ENCODE measurements at places on chromosomes 6 and 20. TPM values are rescaled to one million over a fixed set of nuclear protein-coding genes. Genes with fewer than 3 reads are reported as not detected.

OARD1 gene
- 13.9 TPM for total RNA-seq

ZNF184 gene
- total RNA-seq: 3.5 TPM

CLDN20 gene
- total RNA-seq: not detected

PHACTR1 gene
- 16.0 TPM for total RNA-seq

ECT2L gene
- 0.62 TPM for total RNA-seq

ACTL10 gene
- 0.81 TPM for total RNA-seq

FERMT1 gene
- 1.5 TPM for total RNA-seq

TNNC2 gene
- 0.32 TPM for total RNA-seq

ADGRF5 gene
- total RNA-seq: 37.4 TPM

SAMD5 gene
- 1.6 TPM for total RNA-seq

APOM gene
- 1.7 TPM for total RNA-seq

RCAN2 gene
- total RNA-seq: 152 TPM

DNA sequence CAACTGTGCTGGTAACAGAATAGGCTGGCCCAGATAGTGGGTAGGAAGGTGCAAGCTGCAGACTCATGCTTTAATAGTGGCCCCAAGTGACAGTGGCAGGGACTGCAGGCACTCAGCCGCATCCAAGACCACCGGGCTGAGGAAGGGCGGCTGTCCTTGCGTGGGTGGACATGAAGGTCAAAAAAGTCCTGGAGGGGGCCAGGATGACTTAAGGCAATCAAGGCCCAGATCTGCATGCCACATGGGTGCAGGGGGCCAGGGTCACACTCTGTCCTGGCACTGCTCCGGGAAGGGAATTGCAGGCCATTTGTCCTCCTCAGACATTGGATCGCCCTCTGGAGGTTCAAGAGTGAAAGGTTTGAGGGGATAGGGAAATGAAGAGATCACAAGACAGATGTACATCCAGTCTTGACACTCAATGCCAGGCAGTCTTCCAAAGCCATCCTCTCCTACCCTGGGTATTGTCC lies 10.4 kb upstream of the VNN2 start:
- no peak for DNase-seq

DNA sequence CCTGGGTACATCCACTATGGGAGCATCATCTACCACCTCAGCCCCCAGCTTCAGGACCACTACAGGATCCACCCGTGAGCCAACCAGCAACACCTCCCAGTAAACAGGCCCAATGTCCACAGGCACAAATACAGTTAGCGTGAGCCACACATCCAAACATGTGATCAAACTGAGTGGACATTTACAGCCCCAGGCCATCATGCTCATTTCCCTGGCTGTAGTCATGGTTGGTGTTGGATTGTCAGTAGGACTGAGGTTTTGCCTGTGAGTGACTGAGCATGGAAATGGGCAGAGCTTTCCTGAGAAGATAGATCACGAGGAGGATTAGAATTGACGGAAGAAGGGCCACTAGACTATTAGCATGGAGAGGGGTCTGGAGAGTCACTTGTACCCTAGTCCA lies 10.7 kb upstream of the MUC21 start:
- no peak for DNase-seq

DNA sequence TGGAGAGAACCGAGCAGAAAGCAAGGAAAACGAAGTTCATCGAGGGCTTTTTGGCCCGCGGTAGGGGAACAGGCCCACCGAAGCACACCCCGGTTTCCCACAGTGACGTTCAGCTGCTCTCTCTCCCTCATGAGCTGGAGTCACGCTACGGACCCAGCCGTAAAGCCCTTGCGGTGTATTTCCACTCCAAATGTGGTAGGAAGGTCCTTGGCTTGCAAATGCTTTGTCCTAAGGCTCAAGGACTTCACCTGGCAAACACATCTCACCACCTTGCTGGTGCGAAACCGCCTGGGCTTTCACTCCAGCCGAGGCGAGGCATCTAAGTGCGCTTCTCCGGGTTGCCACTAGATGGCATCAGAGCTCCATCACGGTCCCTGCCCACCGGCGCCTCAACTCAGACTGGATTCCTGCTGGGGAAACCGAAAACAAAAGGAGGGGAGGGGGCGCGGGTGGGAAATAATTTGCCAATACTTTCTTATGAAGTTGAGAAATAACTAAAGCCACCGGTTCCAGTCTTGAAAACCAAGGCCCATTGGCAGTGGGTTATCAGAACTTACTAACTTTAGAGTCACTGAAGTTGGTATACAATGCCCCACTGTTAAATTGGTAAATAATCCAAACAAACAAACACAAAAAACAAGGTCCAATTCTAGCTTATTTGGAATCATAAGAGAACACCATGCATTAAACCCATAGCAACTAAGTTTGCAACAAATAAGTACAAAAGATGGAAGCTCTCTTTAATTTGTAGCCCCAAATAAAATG lies 13.4 kb upstream of the FOXC1 start:
- DNase-seq: no peak

DNA sequence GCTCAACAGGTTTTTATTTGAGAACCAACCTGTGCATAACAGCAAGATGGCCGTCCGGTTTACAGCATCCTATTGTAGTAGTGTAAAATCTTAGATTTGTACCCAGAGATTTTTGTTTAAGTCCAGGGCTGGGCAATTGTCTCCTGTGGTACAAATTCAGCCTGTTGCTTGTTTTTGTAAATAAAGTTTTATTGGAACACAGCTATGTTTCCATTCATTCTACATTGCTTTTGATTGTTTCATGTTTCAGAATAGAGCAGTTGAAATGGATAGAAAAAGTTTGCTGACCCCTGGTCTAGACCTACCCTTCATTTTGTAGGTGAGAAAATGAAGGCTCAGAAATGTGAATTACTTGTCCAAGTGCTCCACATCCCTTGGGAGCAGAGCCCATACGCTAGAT lies 8.5 kb downstream of the SMPDL3A start:
- no peak for DNase-seq

- DNase-seq: no peak
Measured at GRCh38 chr6:161105408-161105807, 113.8 kb downstream of the MAP3K4 start.

DNA sequence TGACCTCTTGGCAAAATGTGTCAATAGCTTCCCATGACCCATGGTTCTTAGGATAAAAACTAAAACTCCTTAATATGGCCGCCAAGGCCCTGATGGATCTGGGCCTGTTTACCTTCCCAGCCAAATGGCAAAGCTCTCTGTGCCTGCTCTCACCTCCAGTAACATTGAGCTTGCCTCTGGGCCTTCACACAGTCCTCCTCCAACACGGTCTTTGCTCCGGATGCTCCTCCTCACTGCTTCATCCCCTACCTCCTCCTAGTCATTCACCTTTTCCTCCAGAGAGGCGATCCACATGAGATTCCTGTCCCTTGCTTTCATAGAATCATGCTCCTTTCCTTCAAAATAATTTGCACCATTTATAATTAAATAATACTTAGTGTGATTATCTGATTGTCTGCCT lies 172.3 kb upstream of the AFDN start:
- DNase-seq: no peak

DNA sequence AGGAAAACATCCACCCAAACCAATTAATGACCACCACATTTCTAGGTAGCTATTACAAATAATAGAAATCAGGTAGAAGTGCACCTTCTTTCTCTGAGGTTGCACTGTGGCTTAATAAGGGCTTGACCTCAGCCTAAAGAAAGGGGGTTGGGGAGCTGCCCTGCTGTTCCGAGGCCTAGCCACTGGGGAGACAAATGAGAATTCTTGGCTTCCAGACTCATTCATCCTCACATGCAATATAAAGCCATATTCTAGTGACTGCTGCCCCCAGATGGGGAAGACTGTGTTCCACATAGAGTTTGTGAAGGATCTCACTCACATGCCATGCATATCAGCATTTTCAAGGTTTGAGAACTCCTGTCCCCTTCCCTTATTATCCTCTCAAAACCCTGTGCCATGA lies 22.9 kb downstream of the SAYSD1 start:
- DNase-seq: no peak

GRCh38 chr20:31680286-31681127 lies 42.2 kb downstream of the BCL2L1 start:
- DNase-seq: no peak

GRCh38 chr6:157714153-157714490 lies 108.9 kb upstream of the SNX9 start:
- no peak for DNase-seq

DNA sequence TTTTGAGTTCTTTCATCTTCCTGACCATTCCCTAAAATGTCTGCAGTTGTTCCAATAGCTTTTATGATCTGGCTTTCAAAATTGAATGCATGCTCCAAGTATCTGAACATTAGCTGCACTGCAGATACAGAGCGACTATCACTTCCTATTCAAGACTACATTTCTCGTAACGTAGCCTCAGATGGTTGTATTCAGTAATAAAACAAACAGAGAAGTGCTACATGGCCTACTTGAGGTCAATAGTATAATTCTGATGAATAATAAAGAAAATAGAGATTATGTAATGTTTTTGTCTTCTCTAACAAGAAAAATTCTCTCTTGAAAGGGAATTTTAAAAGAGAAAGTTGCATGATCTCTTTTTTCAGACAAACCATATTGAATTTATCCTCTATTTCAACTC lies 333.9 kb upstream of the IRAK1BP1 start:
- DNase-seq: no peak

- no peak for DNase-seq
Measured at GRCh38 chr20:48656661-48657211, 171.1 kb downstream of the PREX1 start.

DNA sequence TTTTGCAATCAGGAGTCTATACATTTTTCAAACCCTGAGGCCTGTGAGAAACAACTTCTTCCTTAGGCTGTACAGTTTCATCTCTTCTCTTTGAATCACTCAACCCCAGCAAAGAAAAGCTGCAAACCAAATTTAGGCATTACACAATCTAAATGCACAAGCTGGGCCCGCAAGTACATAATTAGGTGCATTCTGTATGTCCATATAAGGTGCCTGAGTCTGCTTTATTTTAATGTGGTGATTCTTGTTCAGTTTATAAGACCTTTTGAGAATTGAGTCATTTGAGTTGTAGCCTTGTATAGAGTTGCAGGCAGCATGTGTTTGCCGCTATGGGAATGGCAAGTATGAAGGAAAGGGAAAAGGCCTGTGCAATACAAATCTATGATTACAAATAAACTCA lies 709.6 kb upstream of the MARCKS start:
- no peak for DNase-seq

DNA sequence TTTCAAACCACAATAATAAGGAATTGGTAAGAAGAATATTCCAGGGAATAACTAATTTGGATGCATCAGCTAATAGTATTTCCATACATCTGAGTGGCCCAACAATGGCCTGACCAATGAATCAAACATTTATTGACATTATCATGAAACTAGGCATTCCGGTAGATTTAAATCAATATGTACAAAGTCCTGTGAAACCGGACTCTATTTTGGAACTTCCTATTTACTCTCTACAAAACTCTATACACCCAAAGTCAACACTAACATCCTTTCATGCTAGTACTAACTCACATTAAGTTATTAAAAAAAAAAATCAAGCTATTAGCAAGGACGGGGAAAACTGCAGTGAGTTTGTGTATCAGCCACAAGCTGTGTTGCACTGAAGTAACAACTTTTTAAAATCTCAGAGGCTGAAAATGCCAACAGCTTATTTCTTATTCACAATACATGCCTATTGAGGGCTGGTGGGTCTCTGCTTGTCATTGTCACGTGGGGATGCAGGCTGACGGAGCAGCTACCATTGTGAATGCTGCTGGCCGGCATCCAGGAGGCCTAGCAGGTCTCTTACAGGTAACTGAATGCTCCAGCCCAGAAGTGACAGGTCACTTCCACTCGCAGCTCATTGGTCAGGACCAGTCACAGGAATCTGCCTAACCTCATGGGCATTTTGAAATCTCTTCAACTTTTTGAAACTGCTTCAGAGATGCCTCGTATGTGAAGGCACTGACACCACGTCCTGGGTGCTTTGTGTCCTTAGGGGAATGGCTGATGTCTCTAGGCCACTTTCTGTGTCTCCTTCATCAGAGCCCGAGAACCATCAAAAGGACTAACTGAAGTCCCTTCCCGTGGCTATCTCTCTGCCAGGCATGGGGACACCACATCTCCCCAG lies 76.3 kb downstream of the SLC22A23 start:
- no peak for DNase-seq

DNA sequence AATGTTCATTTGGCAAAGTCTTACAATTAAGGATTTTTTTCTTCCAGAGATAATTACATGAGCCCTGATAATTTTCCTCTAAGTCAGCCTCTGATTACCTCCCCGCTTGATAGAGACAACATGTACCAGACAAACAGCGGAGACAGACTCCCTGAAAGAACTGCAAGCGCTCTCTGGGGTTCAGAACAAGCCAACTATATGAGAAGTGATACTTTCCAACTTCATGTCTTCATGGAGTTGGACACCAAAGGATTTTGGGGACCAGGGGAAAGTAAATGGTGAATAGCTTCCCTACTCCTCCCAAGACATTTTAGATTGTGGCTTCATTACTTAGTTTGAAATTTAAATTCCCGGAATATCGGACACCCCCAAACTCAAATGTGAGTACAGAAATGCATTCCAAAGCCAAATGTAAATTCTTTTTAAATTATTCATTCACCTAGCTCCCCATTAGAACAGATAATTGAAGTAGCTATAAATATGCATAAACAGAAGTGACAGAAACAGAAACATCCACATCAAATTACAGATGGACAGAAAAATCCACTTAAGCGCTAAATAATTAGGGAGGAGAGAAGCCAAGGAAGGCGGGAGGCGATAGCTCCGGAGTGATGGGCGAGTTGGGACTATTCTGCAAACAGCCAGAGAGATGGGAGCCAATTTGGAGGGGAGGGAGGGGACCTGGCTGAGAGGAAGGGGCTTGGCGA lies 129.7 kb upstream of the AKAP12 start:
- DNase-seq: no peak

GRCh38 chr6:161445021-161445799 lies 171.3 kb upstream of the AGPAT4 start:
- no peak for DNase-seq

GRCh38 chr6:8041913-8042583 lies 22.1 kb downstream of the BLOC1S5 start:
- DNase-seq: no peak

- DNase-seq: no peak
Measured at GRCh38 chr20:58150772-58151171, 77.7 kb downstream of the ANKRD60 start.

- no peak for DNase-seq
Measured at GRCh38 chr20:56091628-56092234, 86.4 kb upstream of the CBLN4 start.

DNA sequence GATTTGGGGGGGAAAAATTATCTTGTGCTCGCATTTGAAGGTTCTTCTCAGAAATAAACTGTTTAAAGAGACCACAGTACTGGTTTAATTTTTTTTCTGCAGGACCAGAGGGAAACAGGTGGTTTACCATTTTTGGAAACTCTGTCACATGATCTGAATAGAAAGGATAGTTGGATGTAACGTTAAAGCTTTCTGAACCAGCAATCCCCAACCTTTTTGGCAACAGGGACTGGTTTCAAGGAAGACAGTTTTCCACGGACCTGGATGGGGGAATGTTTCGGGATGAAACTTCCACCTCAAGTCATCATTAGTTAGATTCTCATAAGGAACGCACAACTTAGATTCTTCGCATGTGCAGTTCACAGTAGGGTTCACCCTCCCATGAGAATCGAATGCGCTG lies 50.4 kb downstream of the MCM8 start:
- DNase-seq: no peak

- no peak for DNase-seq
Measured at GRCh38 chr6:137214931-137215330, 4.3 kb downstream of the IFNGR1 start.
